ENCODE measurements at places on chromosomes 4 and X. TPM values are rescaled to one million over a fixed set of nuclear protein-coding genes. Genes with fewer than 3 reads are reported as not detected.

Gene GNRHR
- not detected for total RNA-seq

- DNase-seq: no peak
Measured at GRCh38 chrX:33138677-33139249, 72.6 kb downstream of the DMD start.

Gene GLOD5
- total RNA-seq: not detected

DNA sequence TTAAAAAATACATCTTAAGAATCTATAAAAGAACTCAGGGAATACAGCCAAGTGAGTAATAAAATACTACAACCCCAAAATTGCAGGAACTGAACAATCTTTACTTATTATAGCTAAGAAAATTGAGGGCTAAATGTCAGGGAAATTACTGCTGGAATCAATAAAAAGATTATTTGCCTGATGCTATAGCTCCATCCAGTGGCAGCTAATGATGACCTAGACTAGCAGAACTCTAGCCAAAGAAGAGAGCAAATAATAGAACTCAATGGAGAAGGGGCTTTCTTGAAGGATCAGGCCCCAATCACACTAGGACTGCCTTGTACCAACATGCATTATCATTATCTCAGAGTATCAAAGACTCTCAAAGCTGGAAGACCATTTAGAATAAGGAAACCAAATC is 85.0 kb upstream of the FAM241A start:
- DNase-seq: no peak

DNA sequence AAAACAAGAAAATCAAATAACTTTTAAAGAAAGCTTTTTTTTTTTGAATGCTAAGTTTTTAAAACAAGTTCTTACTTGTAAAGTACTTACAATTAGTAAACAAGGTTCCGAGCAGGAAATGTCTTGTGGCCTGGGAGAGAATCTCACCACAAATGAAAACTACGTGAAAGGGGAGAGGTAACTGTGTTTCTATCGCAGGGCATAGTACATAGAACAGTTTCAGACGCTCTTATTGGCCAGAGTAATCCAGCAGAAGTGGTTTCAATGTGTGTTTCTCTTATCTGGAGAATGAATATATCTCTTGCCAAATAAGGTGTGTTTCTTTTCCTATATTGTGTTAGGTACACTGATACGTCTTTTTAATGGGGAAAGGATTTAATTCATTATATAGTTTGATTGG is at the start of gene PLAC8:
Gene PLAC8, minus strand, starts transcription at position 154 of the 400 bp plus-strand sequence. CDS start 6,808 bp downstream, outside the sequence.
- DNase-seq: peak; percentile 11

DNA sequence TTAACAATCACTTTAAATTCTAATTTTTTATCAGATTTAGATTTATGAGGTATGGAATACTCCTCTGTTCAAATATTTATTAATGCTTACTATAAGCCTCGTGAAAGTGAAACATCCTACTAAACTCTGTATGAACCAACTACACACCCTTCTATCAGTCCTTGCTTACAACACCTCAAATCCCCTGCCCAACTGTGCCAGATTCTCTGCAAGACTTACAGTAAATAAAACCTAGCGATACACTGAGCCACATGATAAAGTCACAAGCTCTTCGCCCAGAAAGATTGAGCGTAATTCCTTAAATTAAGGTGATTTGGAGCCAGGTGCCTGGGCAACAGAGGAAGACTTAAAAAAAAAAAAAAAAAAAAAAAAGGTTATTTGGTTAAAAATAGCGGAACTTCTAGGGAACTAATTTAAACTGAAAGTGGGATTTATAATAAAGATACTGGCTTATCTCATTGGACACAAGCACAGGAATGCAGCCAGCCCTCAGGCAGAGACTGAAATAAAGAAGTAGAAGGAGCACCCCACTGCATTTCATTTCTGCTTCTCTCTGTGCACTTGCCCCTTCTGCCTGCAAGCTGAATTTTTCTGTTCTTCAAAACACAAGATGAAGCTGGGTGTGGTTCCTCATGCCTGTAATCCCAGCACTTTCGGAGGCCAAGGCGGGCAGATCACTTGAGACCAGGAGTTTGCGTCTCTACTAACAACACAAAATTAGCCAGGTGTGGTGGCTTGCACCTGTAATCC is 17.5 kb upstream of the C4orf36 start:
- no peak for DNase-seq

Gene KLF8
- not detected for total RNA-seq

GRCh38 chr4:176090115-176090514 is 24.5 kb downstream of the WDR17 start:
- no peak for DNase-seq

Gene GUCY1B1
- 34.4 TPM for total RNA-seq

- DNase-seq: no peak
Measured at GRCh38 chr4:84849051-84849640, 117.3 kb downstream of the WDFY3 start.

Gene NDUFA1
- 55.4 TPM for total RNA-seq

DNA sequence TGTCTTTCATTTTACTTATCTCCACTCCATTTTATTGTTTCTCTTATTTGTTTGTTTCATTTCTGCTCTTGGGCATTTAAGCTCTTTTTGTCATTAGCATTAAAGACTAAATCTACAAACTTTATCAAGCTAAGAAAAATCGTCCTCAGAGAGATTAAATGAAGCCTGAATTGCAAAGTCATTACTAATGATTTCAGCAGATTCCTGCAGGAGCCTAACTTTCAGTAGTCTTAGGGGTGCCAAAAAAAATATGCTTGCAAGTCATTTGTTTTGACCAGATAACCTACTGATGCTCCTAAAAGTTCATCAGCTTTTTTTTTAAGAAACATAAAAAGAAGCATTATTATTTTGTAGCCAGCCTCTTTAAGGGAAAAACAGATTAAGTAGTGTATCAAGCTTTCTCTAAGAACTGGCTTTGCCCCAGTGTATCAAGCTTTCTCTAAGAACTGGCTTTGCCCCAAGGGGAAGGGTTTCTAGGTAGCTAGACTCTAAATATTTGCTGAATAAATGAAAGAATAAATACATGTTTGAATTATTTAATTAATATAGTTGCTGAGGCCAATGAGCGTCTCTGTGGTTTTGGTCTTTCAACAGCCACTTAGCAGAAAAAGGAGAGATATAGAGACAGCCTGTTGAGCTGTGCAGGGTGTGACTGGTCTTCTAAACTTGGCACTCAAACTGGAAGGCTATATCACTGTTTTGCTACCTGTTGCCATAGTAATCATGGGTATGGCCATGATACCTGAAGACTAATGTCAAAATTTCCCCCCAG is 174.2 kb downstream of the BTC start:
- DNase-seq: no peak

DNA sequence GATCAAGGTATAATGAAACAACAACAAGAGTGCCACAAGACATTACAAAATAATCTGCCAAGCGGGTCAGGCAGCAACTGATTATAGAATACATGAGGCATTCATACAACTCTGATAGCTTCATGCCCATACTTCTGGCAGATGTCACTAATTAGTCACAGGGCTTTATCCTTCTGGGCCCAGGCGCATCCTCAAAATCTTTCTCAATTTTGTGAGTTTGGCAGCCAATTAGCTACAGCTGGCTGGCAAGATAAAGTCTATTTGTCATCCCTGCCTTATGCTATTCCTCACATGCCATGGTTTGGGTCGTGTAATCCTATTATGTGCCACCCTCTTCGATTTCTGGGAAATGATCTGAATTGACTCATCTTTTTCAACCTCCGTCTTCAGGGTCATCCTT is 254.3 kb downstream of the PACRGL start:
- no peak for DNase-seq

GRCh38 chr4:1809754-1810502 is 16.8 kb downstream of the FGFR3 start:
- peak; percentile 74 for DNase-seq

DNA sequence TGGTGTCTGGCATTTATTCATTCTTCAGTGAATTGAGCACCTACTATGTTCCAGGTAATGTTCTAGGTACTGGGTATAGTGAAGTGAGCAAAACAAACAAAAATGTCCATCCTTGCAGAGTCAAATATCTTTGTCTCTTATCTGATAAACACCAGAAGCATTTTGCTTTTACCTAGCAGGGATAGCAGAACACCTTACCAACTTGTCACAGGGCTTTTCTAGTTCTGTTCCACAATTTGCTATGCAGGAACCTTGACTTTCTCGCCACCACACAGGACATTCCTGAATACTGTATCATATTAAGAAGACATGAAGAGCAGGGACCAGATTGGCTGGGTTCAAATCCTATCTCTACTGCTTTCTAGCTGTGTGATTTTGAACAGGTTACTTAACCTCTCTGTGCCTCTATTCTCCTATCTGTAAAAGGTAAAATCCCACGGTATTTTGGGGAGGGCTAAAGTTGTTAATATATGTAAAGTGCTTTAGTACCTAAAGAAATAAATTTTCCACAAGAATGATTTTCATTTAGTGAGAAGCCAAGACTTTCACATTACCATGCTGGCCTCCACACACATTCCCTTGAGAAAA is 214.5 kb upstream of the S100G start:
- no peak for DNase-seq

GRCh38 chrX:86322913-86323312 is 174.7 kb downstream of the DACH2 start:
- DNase-seq: no peak

GRCh38 chrX:42432552-42432951 is 345.4 kb downstream of the PPP1R2C start:
- DNase-seq: no peak

Gene JCHAIN
- not detected for total RNA-seq

Gene PIR
- 26.8 TPM for total RNA-seq

DNA sequence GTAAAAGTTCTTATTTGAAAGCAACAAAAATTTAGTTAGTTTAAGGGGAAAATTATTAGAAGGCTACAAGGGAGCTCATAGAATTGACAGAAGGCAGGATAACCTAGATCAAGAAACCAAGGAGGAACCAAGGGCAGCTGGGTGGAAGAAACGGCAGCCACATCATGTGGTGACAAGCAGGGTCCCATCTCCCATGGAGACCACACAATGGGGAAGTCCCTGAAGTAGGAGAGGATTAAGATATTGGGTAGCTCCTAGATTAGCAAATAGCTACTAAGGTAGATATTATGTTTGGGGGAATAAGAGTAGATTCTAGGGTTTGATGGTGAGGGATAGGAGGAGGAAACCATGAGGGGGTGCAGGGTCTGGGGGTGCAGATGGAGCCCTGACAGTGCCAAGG is 48.0 kb upstream of the TMEM154 start:
- DNase-seq: no peak

GRCh38 chrX:30196322-30196721 is 19.0 kb upstream of the MAGEB2 start:
- DNase-seq: peak; percentile 5

DNA sequence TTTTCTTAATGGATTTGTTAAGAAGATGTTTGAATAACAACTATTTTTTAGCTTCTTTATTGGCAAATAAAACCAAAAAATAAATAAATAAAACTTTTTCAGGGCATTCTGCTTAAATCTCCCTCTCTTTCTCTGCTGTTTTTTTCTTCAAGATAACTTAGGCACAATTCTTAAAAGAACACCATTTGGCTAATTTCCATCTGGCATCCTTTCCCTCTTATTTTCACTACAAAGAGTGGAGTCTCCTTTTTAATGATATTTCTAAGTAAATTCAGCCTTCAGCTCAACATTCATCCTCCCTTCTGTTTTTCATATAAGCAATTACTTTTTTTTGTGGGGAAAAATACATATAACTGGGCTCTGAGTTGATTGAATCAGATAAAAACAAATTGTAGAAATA is 88.1 kb downstream of the PCDH7 start:
- DNase-seq: no peak

DNA sequence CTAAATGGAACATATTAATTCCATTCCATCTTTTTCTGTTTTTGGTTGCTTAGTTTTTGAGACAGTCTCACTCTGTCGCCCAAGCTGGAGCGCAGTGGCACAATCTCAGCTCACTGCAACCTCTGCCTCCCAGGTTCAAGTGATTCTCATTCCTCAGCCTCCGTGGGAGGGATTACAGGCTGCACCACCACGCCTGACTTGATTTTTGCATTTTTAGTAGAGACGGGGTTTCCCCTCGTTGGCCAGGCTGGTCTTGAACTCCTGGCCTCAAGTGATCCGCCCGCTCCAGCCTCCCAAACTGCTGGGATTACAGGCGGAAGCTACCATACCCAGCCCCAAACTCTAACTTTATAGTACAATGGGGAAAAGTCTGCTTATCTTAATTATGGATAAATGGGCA is 11.2 kb downstream of the HNRNPD start:
- DNase-seq: no peak

Gene SSX3
- total RNA-seq: not detected

Gene SMS
- total RNA-seq: 177 TPM

DNA sequence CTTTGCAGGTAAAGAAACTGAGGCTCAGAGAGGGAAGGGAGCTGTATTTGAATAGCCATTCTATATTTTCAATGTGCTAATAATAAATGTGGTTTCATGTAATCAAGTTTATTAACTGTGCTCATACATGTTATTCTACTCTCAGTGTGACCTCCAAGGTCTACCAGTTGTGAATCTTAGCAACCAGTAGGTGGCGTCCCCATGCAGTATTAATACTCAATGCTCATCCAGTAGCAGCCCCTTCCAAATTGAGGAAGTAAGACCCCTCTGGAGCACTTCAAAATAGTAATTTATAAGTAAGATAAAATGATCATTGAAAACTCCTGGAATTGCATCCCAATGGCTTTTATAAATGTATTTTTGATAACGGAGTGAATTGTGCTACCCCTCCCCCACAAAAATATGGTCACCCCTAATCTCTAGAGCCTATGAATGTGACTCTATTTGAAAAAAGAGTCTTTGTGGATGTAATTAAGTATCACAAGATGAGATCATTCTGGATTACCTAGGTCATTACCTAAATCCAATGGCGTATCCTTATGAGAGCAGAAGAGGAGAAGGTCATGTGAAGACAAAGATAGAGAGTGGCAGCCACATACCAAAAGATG is 20.4 kb upstream of the SEPSECS start:
- DNase-seq: peak; percentile 9

DNA sequence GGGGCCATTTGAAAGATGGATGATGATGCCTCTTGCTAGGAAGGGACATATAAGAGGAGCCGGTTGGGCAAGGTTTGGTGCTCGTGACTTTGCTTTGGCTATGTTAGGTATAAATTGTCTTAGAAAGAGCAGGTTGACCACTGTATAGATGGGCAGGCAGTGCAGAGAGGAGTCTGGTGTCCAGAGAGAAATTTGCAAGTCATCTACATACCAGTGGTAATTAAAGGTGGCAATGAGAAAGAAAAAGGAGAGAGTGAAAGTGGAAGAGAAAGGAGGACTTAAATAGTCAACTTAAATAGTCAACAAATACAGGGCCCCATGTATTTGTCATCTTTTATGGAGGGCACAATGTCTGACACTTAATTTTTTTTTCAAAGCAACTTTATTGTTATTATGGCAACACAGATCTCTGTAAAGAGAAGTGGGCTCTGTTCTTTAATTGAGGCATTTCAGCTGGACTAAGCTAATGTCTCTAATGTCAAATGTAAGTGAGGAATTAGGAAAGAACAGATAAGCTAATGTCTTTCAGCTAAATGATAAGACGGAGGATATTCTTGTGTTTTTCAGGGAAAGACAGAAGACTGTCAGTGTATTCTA is 75.4 kb upstream of the ANXA3 start:
- DNase-seq: no peak

DNA sequence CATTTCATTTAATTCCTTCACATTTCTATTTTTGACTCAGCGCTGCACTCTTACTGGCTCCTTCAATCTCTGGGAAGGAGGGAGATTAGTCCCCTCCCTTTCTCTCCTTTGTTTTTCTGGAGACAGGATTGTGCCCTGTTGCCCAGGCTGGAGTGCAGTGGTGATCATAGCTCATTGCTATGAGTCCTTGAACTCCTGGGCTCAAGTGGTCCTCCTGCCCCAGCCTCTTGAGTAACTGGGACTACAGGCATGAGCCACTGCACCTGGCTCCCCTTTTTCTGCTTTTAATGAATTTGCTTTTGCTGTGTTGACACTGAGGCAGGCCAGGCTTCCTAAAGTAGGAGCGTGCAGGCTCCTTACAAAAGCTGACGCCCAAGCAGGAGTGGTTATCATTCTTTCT is 10.5 kb downstream of the TBC1D14 start:
- DNase-seq: no peak
